ENCODE measurements at places on chromosomes 3 and 15.

GRCh38 chr3:15060029-15060428, 5.1 kb downstream of the MRPS25 start:
- DNase-seq = no peak

GRCh38 chr15:100601163-100601562, 821 bp downstream of the LINS1 start:
- DNase-seq = peak; percentile 32

GRCh38 chr3:160830796-160831195, 74.8 kb downstream of the PPM1L start:
- no peak for DNase-seq

- DNase-seq = no peak
Observed at GRCh38 chr15:56042982-56043980, 49.9 kb upstream of the NEDD4 start.

DNA sequence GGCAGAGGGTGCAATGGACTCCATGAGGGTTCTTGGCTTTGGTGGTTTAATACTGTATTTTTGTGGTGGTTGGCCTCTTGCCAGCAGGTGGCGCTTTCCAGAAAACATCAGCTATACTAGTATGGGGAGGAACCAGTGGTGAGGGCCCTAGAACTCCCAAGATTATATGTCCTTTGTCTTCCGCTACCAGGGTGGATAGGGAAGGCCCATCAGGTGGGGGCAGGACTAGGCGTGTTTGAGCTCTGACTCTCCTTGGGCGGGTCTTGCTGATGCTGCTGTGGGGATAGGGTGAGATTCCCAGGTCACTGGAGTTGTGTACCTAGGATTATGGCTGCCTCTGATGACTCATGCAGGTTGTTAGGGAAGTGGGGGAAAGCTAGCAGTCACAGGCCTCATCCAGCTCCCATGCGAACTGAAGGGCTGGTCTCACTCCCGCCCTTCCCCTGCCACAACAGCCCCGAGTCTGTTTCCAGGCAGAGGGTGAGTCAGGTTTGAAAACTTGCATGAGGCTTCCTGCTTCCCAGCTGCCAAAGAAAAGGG, 357.7 kb downstream of the OTOL1 start:
- no peak for DNase-seq

- no peak for DNase-seq
Observed at GRCh38 chr3:183878071-183878470, 6.6 kb downstream of the PARL start.

All from activated CD4-positive, alpha-beta T cell treated with anti-CD3 and anti-CD28 coated beads, Interleukin-2, amount 50 U/mL, for 24 hours (primary cell).